ENCODE measurements at places on chromosomes 3 and 15. TPM values are rescaled to one million over a fixed set of nuclear protein-coding genes. Genes with fewer than 3 reads are reported as not detected.

GHRL gene
- total RNA-seq, result 0.43 TPM

RBPMS2 gene
- total RNA-seq, result not detected

NANOGP8 gene
- total RNA-seq, result not detected

ZDHHC3 gene
- 42.0 TPM for total RNA-seq

RLBP1 gene
- total RNA-seq, result not detected

DYNC1LI1 gene
- 40.1 TPM for total RNA-seq

CCR1 gene
- total RNA-seq, result 6.7 TPM

MAP6D1 gene
- 2.1 TPM for total RNA-seq

STRIT1 gene
- not detected for total RNA-seq

WDR93 gene
- total RNA-seq, result not detected

TPRG1 gene
- 25.9 TPM for total RNA-seq

HMCES gene
- 58.3 TPM for total RNA-seq

ZNF770 gene
- total RNA-seq, result 56.3 TPM

PLCB2 gene
- 95.7 TPM for total RNA-seq

GRCh38 chr15:98826658-98827057 lies 178.3 kb downstream of the IGF1R start:
- H3K4me1 ChIP-seq, result peaks cover 2% of the 10 kb centered on the region
- no peak overlapping the region for H3K27ac ChIP-seq
- no peak overlapping the region for H3K4me3 ChIP-seq
- DNase-seq, result no peak
- no peaks in the 10 kb centered on the region for H3K27me3 ChIP-seq

DNA sequence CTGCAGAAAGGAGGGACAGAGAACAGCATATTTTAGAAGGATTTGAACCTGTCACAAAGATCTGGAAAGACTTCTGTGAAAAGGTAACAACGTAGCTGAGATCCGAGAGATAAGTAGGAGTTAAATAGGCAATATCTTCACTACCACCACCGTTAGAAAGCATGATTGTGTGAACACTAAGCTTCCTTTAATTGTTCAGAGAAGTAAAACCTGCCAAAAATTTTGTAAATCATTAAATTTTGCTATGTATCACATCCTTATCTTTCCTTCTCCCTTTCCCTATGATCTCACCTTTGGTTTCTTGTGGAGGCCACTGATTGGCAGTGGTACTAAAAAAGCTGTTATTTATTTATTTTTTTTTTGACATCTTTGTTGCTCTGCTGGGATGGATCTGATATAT lies 346.9 kb downstream of the NLGN1 start:
- no peaks in the 10 kb centered on the region for H3K4me1 ChIP-seq
- no peak overlapping the region for H3K4me3 ChIP-seq
- H3K36me3 ChIP-seq, result no peaks in the 10 kb centered on the region
- H3K27me3 ChIP-seq, result no peaks in the 10 kb centered on the region

DNA sequence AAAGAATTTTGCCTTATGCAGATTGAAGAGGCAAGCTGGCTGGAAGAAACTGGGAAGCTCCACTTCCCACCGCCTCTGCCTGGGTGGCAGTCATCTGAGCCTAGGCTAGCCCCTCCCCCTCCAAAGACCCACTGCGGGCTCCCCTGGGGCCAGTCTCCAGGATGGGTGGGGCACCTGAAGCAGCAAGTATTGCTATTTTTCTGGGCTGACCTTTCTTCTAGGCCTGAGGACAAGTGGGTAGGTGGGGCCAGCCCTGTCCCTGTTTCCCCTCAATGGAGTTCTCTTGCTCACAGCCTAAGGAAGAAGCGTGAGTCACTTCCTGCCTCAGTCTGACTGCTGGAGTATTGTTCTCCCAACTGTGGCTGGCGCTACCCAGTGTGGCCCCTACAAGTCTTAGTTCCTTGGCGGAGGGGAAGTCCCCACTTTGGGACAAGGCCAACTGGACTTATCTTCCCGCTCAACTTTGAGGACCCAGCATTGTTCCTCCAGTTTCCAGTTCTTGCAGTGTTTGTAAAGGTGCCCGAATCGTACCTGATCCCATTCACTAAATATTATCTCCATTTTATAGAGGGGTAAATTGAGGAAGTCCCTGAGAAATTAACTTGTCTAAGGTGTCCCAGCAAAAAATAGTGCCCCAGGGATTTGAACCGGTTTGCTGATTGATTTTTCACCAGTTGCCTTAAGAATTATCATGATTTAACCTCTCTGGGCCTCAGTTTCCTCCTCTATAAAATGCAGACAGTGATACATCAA lies 1.4 kb downstream of the FURIN start:
- H3K27me3 ChIP-seq, result no peaks in the 10 kb centered on the region
- peaks cover 53% of the 10 kb centered on the region for H3K4me1 ChIP-seq
- H3K27ac ChIP-seq, result peak overlapping the region; percentile 96
- H3K36me3 ChIP-seq, result peaks cover 38% of the 10 kb centered on the region
- peak overlapping the region; percentile 96 for H3K4me3 ChIP-seq

- peaks cover 3% of the 10 kb centered on the region for H3K4me1 ChIP-seq
- DNase-seq, result no peak
- H3K27me3 ChIP-seq, result no peaks in the 10 kb centered on the region
Observed at GRCh38 chr3:106348139-106348690, 479.4 kb upstream of the CBLB start.

DNA sequence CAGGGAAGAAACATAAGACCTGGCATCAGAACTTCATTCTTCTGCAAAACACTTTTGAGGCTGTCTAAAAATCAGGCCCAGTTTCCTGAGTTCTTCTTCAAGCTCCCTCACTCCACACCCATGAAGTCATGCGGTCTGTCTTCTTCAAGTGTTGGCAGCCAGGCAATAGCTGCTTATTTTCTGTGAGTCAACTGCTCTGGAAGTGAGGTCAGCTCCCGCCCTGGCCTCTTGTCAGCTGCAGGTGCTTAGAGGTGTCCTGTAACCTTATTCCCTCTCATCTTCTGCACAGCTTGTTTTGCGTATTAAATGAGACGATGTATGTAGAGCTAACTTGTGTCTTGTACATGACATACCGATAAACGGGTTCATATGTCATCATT lies 226.1 kb downstream of the ADAMTS17 start:
- no peak overlapping the region for H3K27ac ChIP-seq
- DNase-seq, result no peak
- no peaks in the 10 kb centered on the region for H3K36me3 ChIP-seq
- H3K4me1 ChIP-seq, result peaks cover 24% of the 10 kb centered on the region
- H3K27me3 ChIP-seq, result no peaks in the 10 kb centered on the region

DNA sequence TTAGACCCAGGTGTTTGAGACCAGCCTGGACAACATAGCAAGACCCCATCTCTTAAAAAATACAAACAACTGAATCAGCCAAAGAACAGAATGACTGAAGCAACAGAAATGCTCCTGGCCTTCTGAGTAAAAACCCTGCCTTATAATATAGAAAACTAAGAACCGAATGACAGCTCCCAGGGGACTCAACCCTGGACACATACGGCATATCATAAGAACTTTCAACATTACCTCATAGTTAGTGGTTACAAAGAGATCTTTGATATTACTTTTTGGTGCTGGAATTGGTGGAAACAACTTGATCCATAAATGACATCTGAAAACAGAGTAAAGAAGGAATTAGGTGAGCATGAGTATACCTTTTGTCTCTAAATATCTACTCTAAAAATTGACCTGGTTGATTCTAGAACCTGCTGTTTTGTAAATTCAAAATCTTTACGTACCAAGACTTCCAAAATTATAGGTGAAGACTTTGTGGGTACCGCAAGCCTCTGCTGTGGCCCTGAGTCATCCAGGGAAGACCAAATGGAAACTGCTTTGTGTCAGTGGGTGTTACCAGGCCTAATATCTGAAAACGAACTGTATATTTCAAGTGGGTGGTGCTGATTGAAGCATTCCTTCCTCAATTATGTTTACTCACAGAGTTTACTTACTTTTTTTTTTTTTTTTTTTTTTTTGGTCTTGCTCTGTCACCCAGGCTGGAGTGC lies 35.5 kb downstream of the IL5RA start:
- no peaks in the 10 kb centered on the region for H3K4me1 ChIP-seq
- no peak overlapping the region for H3K27ac ChIP-seq
- no peak for DNase-seq
- H3K4me3 ChIP-seq, result no peak overlapping the region
- H3K27me3 ChIP-seq, result peaks cover 4% of the 10 kb centered on the region

- peak; percentile 80 for DNase-seq
- peaks cover 22% of the 10 kb centered on the region for H3K4me1 ChIP-seq
Observed at GRCh38 chr15:49145651-49146609, 9.5 kb downstream of the COPS2 start.

- DNase-seq, result no peak
- H3K27me3 ChIP-seq, result no peaks in the 10 kb centered on the region
- no peak overlapping the region for H3K4me3 ChIP-seq
- no peak overlapping the region for H3K27ac ChIP-seq
Observed at GRCh38 chr3:159502986-159503385, 485.6 kb upstream of the IL12A start.

DNA sequence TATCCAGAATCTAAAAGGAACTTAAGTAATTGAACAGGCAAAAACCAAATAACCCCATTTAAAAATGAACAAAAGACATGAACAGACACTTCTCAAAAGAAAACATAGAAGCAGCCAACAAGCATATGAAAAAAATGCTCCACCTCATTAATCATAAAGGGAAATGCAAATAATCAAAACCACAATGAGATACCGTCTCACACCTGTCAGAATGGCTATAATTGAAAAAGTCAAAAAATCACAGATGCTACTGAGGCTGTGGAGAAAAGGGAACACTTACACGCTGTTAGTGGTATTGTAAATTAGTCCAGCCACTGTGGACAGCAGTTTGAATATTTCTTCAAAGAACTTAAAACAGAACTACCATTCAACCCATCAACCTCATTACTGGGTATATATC lies 220.7 kb downstream of the MEX3B start:
- H3K4me1 ChIP-seq, result no peaks in the 10 kb centered on the region
- no peaks in the 10 kb centered on the region for H3K36me3 ChIP-seq
- H3K27me3 ChIP-seq, result peaks cover 3% of the 10 kb centered on the region
- H3K27ac ChIP-seq, result no peak overlapping the region
- H3K4me3 ChIP-seq, result no peak overlapping the region
- DNase-seq, result no peak

GRCh38 chr3:21729331-21729730 lies 21.7 kb downstream of the ZNF385D start:
- H3K27me3 ChIP-seq, result no peaks in the 10 kb centered on the region
- no peak for DNase-seq
- no peaks in the 10 kb centered on the region for H3K4me1 ChIP-seq

- H3K4me1 ChIP-seq, result no peaks in the 10 kb centered on the region
- H3K4me3 ChIP-seq, result no peak overlapping the region
- no peak for DNase-seq
- H3K27me3 ChIP-seq, result peaks cover 4% of the 10 kb centered on the region
- H3K36me3 ChIP-seq, result no peaks in the 10 kb centered on the region
Observed at GRCh38 chr15:49372366-49372765, 50.7 kb upstream of the FGF7 start.

DNA sequence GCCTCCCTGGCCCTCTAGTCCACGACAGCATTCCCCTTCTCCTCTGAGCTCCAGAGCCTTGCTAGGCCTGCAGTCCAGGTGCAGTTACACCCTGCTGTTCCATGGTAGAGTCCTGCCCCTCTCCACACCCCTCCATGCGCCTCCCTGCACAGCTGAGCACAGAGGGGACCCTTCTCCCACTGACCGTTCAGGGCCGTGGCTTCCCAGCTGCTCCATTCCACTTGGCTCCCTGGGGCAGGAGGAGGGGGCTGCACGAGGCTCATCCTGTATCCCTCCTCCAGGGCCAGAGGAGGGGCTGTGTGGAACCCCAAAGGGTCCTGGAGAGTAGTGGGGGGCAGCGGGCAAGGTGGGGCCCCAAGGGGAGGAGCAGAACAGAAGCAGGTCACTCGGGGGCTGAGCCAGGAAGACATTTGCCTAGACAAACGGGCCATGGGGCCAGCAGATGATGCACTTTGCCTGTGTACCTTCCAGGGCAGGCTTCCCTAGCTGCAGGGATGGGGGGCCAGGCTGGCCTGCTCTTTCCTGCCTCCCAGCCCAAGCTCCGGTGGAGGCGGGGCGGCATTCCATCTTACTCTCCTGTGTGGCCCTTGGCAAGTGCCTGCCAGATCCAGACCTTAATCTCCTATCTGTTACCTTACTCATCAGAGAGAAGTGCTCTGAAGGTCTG lies 20.7 kb upstream of the GOLGA6C start:
- no peak overlapping the region for H3K4me3 ChIP-seq
- H3K36me3 ChIP-seq, result no peaks in the 10 kb centered on the region
- H3K27ac ChIP-seq, result no peak overlapping the region
- peaks cover 16% of the 10 kb centered on the region for H3K27me3 ChIP-seq

- no peaks in the 10 kb centered on the region for H3K36me3 ChIP-seq
- DNase-seq, result no peak
- H3K27me3 ChIP-seq, result no peaks in the 10 kb centered on the region
- no peak overlapping the region for H3K4me3 ChIP-seq
- H3K4me1 ChIP-seq, result no peaks in the 10 kb centered on the region
Observed at GRCh38 chr15:86840996-86841395, 761.3 kb downstream of the AGBL1 start.

- DNase-seq, result no peak
- H3K27ac ChIP-seq, result no peak overlapping the region
- no peaks in the 10 kb centered on the region for H3K27me3 ChIP-seq
- H3K4me3 ChIP-seq, result no peak overlapping the region
- H3K4me1 ChIP-seq, result peaks cover 8% of the 10 kb centered on the region
- peaks cover 72% of the 10 kb centered on the region for H3K36me3 ChIP-seq
Observed at GRCh38 chr15:40985541-40986330, 32.5 kb downstream of the CHAC1 start.

DNA sequence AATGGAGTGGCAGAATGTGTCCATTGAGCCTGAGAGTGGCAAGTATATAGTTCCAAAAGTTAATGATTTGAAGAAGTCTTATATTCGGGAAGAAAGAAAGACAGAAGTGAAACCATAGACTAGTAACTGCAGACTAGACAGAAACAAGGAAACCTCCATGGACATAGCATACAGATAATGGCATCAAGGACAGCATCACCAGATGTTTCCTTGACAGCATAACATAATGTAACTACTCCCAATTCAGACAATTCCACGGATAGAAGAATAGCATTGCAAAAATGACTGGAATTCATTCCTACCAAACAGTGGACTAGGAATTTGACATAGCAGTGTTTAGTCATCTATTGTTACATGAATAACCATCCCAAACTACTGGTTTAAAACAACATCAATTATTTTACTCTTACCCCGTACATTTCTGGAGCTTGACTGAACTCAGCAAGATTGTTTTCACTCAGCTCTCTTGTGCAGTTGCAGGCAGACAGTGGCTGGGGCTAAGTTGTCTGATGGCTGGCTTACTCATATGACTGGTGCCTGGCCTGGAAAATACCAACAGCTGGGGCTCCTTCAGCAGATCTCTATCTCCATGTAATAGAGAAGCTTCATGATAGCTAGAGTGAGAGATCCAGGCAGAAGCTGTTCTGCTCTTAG lies 109.7 kb upstream of the GADL1 start:
- no peak for DNase-seq
- no peak overlapping the region for H3K27ac ChIP-seq
- no peaks in the 10 kb centered on the region for H3K27me3 ChIP-seq
- peaks cover 3% of the 10 kb centered on the region for H3K4me1 ChIP-seq

- H3K36me3 ChIP-seq, result no peaks in the 10 kb centered on the region
- DNase-seq, result no peak
- H3K4me1 ChIP-seq, result peaks cover 12% of the 10 kb centered on the region
- H3K4me3 ChIP-seq, result no peak overlapping the region
- H3K27me3 ChIP-seq, result no peaks in the 10 kb centered on the region
- no peak overlapping the region for H3K27ac ChIP-seq
Observed at GRCh38 chr15:90046911-90047392, 45.8 kb downstream of the ZNF710 start.
